ENCODE measurements at places on chromosomes 16 and 17.

GRCh38 chr17:16472539-16472938 is 19.5 kb downstream of the LRRC75A start:
- no peak for DNase-seq

- no peak for DNase-seq
These were observed 144.3 kb downstream of the ABCC12 start for GRCh38 chr16:48011466-48011865.

- no peak for DNase-seq
These were observed 9.2 kb upstream of the TSPOAP1 start for GRCh38 chr17:58337600-58338453.

DNA sequence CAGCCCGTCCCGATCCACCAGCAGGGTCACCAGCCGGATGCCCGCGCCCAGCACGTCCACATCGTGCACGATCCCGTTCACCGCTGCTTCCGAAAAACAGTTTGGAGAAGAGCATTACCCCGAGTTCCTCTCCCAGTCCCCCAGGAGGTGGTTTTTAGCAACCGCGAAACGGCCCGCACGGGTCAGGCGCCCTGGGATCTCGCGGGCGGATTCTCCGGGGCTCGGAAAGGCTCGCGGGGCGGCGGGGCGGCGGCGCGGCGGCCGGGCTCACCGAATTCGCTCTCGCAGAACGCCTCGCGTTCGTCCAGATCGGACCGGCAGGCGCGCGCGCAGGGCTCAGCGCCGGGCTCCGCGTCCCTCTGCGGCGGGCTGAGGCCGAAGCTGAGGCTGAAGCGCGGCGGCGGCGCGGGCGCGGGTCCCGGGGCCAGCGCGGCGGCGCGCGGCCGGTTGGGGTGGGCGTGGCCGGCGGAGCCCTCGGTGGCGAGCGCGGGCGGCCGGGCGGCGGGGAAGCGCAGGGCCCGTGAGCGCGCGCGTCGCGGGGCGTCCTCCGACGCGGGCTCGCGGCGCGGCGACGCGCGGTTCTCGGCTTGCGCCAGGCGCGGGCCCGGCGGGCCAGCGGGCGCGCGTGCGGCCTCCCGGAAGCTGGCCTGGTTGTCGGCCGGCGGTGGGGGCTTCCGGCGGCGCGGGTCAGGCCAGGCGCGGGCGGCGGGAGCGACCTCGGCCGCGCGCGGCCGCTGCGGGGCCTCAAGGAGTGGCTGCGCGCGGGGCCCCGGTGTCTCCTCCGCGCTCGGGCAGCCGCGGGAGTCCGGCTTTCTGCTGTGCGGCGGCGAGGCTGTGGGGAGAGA is 2.9 kb downstream of the C17orf58 start:
- peak; percentile 47 for DNase-seq

- DNase-seq, result no peak
These were observed 199.5 kb upstream of the PMFBP1 start for GRCh38 chr16:72371307-72372086.

DNA sequence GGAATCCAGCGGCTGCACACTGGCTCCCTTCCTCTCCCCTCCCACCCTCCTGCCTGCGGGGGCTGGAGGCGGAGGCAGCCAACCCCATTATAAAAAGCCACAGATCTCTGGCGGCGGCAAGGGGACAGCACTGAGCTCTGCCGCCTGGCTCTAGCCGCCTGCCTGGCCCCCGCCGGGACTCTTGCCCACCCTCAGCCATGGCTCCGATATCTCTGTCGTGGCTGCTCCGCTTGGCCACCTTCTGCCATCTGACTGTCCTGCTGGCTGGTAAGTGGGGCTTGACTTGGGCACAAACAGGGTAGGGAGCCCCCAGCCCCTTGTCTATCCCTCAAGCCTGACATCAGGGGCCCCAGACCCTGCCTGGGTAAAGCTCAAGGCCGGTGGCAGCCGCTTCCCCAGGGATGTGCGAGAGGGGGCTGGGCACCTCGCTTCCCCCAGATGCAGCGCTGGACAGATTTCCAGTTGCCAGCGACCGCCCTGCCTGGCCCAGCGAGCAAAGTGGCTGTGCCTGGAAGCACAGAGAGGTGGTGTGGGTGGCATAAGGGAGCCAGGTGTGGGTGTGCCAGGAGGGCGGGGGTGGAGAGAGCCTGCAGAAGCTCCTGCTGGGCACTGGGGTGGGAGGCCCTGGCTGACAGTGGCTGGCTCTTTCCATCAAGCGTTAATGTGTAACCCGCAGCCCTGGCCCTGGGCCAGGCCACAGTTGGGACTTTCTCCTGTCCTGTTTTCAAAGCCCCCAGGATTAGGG is at the start of gene CX3CL1:
CX3CL1 (plus strand) TSS at position 119 of the 745 bp plus-strand sequence; CDS start at position 198, 79 bp downstream.
- DNase-seq, result no peak

- no peak for DNase-seq
These were observed 946.3 kb downstream of the KCNJ2 start for GRCh38 chr17:71115669-71115972.

- DNase-seq, result no peak
These were observed at the start of gene BAIAP3 for GRCh38 chr16:1333149-1333812. TSS of gene BAIAP3 (plus strand) at chr16:1333645. CDS start at chr16:1338550, 4,905 bp downstream.

DNA sequence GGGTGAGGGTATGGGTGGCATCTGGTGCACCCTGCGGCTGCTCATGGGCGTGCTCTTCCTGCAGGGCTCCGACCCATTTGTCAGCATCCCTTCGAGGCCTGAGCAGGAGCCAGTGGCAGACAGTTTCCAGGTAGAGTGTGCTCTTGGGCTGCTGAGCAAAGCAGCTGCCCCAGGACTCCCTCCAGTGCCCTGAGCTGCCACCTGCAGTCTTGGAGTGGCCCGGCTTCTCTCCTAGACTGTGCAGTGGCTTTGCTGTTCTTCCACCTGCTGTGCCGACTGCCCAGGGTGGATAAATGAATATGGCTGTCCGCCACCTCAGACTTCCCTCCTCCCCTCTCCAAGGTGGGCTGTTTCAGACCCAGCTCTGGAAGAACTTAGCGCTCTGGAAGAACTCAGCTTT is 10.8 kb upstream of the JPT2 start:
- DNase-seq, result no peak

DNA sequence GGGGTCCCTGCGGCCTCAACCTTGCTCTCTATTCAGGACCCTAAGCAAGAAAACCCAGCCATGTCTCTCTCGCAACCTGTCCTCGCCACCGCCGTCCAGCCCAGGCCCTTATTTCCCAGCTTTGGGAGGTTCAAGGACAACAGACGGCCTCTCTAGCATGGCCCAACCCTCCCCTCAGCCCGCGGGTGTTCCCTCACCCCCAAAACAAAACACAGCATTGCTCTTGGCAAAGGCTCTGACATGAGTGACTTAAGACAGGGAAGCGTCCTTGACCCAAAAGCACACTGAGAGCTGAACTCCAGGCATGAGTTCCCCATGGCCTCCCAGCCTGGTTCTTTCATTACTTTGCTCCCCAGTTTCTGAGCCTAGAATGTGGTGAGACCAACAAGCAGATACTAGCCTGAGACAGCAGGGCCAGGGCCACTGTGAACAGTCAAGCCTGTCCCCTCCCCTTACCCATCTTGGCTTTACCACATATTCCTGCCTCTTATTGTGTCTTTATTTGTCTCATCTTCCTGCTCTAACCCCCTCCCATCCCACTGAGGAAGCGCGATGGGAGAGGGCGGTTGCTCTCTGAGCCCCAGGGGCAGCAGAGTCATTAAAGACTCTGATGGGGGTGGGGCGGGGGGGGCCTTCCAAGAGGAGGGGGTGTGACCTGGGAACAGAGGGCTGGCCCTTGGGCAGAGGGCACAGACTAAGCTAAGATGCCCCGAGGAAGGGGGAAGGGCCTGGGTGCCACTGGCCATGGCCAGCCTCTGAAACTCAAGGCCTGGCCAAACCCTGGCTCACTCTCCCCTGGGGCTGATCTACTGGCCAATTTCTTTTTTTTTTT is 11.8 kb downstream of the SREBF1 start:
- no peak for DNase-seq

- no peak for DNase-seq
These were observed 4.9 kb upstream of the KLHL11 start for GRCh38 chr17:41870097-41870496.

GRCh38 chr16:88924834-88925539 is 52.0 kb downstream of the CBFA2T3 start:
- DNase-seq, result peak; percentile 63

- no peak for DNase-seq
These were observed 18.4 kb downstream of the SP2 start for GRCh38 chr17:47914306-47914948.

GRCh38 chr17:73045724-73046123 is 46.8 kb downstream of the SLC39A11 start:
- no peak for DNase-seq

GRCh38 chr16:2829501-2830354 is at the start of gene ZG16B:
TSS of gene ZG16B (plus strand) at chr16:2830303. CDS start at chr16:2830442, 139 bp downstream.
- no peak for DNase-seq

DNA sequence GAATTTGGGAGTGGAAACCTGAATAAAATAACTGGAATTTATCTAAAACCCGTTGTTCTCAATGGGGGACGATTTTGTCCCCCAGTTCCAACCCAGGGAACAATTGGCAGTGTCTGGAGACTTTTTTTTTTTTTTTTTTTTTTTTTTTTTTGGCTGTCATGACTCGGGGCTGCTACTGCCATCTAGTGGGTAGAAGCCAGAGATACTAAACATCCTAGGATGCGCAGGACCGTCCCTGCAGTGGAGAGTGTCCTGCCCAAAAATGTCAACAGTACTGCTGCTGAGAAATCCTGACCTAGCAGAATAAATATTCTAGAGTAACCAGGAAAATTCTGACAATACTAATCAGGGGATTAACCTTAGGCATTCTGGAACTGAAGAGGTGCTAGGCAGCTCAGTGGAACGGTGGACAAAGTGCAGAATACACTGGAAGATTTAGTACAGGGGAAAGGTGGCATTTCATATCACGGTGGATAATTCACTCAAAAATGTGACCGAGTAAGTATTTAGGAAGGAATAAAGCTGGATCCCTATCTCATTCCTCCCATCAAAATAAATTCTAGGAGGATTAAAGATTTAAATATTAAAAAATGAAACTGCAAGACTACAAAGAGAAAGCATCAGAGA is 107.6 kb downstream of the SPECC1 start:
- no peak for DNase-seq

GRCh38 chr16:89319886-89320781 is 102.6 kb downstream of the ZNF778 start:
- DNase-seq, result no peak

DNA sequence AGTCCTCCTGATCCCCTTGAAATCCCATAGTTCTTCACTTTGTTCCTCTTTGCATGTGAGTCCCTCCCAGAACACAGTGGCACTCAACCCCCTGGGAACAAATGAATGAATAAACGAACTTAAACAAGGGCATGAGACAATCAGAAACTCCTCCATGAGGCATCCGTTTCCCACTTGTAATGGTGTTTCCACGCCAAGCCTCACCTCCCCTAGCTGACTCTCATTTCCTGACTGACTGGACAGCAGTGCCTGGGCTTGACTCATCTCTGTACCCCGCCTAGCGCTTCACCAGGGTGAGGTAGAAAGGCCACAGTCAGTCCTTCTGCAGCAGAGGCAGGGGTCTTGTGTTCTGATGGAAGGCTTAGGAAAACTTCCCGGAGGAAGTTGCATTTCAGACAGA is 14.2 kb downstream of the KIF1C start:
- no peak for DNase-seq

DNA sequence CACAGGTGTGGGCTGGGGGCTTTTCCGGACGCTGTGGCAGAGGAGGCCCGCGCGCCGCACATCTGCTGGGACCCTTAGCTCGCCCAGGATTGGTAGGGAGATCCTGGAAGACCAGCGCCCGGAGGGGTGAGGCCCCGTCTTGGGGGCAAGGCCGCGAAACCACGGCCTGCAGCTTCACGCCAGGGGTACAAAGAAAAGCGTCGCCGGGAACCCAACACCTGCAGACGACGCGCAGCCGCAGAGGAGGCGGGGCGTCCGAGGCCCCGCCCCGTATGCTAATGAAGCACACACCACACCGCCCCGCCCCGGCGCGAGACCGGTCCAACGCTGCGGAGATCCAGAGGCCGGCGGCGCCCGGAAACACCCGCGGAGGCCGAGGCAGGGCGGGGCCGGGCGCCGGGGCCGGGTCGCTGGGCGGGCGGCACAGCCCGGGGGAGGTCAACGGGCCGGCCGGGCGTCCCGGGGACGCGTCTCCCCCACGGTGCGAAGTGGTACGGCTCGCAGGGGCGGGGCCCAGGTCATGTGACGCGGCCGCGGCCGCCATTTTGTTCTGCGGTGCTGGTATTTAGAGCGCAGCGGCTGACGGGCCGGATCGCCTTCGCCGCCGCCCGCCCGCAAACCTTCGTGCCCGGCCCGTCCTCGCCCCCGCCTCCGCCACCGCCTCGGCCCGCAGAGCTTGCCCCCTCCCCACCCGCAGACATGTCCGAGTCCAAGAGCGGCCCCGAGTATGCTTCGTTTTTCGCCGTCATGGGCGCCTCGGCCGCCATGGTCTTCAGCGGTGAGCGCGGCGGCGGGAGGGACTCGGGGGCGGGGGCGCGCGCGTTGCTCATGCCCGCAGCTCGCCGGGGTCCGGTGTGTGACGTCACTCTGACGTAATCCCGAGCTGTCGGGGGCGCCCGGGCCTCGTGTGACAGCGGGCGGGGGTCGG is at the start of gene ATP6V0C:
ATP6V0C (plus strand) TSS at position 548 of the 928 bp plus-strand sequence; CDS start at position 700, 152 bp downstream.
- peak; percentile 59 for DNase-seq

DNA sequence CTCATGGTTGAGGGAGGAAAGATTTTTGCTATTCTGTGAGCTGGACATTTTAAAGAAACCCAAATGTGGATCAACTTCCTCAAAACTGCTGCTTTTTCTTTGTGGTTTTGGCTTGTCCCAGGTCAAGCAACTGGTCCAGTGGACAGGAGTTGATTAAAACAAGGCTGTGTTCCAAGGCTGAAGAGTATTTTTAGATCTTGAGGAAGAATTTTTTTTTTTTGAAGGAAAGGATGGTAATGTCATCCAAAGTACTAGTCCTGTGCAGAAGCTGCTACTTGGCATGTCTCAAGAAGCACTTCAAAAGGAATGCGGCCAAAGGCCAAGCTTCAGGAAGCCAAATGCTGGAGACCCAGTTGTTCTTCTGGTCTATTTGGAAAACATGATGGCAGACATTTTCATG is 8.0 kb upstream of the MYH2 start:
- no peak for DNase-seq

- DNase-seq, result no peak
These were observed 53.3 kb downstream of the HLF start for GRCh38 chr17:55318081-55318480.

DNA sequence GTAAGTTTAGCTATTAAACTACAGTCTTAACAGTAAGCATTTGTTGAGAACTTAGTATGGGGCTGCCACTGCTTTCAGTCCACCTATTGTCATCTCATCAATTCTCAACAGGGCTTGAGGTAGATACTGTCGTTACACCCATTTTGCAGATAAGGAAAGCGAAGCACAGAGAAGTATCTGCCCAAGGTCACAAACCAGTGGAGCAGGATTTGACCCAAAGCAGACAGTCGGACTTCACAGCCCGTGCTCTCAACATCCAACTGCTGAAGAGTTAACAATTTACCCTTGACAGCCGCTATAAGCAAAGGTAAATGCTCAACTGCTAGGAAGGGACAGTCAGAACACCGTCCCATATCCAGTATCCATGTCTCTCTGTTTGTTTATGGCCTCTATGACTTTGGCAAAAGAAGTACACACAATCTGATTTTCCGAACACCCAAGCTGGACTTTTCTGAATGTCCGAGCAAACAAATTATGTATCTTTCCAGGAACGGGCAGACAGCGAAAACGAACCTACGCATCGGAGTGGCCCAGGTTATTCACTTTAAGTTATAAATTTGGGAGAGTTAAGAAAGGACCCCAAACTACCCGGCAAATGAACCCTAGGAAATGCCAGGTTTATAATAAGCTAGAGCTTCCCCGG is 1.2 kb downstream of the SIAH1 start:
- no peak for DNase-seq

- DNase-seq, result no peak
These were observed 61.7 kb downstream of the SMPD3 start for GRCh38 chr16:68386628-68387027.

All from smooth muscle cell of the brain vasculature (primary cell).